ENCODE measurements at places on chromosomes 11 and 22.

GRCh38 chr11:33651990-33652389, 48.6 kb downstream of the C11orf91 start:
- no peak for DNase-seq

GRCh38 chr11:118434553-118435289, 1.6 kb upstream of the KMT2A start:
- no peak for DNase-seq

DNA sequence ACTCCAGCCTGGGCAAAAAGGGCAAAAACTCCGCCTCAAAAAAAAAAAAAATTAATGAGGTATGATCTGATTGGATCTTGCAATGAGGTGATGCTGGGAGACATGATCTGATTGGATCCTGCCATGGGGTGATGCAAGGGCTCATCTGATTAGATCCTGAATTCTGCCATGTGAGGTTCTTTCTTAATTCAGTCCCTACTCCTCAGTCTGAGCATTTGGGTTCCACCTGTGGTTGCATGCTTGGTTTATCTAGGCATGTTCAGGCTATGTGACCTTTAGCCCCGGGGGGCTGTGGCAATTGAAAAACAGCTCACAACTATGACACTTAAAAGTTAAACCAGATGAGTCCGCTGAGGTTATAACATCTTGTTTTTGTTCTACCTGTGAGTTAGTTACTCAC, 4.8 kb upstream of the TRIM6 start:
- peak; percentile 96 for DNase-seq

GRCh38 chr11:82636615-82637014, 97.0 kb downstream of the FAM181B start:
- peak; percentile 4 for DNase-seq

GRCh38 chr11:117984476-117984875, 1.7 kb upstream of the IL10RA start:
- DNase-seq, result no peak

Data from renal cortical epithelial cell (primary cell).